ENCODE measurements at places on chromosomes 6 and 20.

- DNase-seq: no peak
Observed at GRCh38 chr6:100449239-100449691, 15.5 kb downstream of the SIM1 start.

GRCh38 chr6:68779366-68779765 is 144.3 kb downstream of the ADGRB3 start:
- DNase-seq: no peak

GRCh38 chr6:134529305-134529704 is 211.4 kb upstream of the SGK1 start:
- DNase-seq: no peak

DNA sequence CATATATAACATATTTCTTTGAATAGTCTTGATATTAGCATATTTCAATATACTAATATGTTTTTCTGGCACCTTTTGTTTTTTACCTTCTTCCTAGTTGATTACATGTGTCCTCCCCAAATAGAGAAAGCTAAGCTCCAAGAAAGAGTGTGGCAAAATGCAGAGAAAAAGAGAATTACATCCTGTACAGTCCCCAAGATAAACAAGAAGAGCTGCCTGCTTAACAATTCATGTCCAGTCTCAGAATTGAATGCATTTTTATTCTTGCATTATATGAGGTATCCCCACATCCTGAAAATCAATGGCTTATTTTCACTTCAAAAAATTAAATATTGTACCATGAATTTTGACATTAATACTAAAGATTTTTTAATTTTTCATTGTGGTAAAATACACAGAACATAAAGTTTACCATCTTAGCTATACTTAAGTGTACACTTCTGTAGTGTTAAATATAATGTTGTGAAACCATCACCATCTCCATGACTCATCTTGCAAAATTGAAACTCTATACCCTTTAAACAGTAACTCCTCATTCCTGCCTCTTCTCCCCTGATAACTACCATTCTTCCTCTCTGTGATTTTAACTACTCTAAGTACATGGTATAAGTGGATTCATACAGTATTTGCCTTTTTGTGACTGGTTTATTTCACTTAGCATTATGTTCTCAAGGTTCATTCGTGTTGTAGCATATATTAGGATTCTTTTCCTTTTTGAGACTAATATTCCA is 490.3 kb downstream of the COL12A1 start:
- peak; percentile 77 for DNase-seq

- peak; percentile 91 for DNase-seq
Observed at GRCh38 chr20:3686867-3687321, 5.1 kb upstream of the ADAM33 start.

- no peak for DNase-seq
Observed at GRCh38 chr6:17022604-17023003, 79.2 kb upstream of the STMND1 start.

- DNase-seq: peak; percentile 49
Observed at GRCh38 chr20:5168651-5169396, 42.0 kb downstream of the CDS2 start.

All from fibroblast of skin of right quadriceps (primary cell).